ENCODE measurements at places on chromosomes 3 and 15. TPM values are rescaled to one million over a fixed set of nuclear protein-coding genes. Genes with fewer than 3 reads are reported as not detected.
A peak's percentile ranks its signal among the peaks of the same experiment; 100 is the strongest.

- no peak for DNase-seq
Measured at GRCh38 chr15:92460023-92460422, 66.3 kb downstream of the ST8SIA2 start.

GRCh38 chr15:59515190-59515589, 77.2 kb downstream of the FAM81A start:
- DNase-seq: no peak

GRCh38 chr15:99328106-99329072, 77.1 kb downstream of the LRRC28 start:
- no peak for DNase-seq

GRCh38 chr15:72968531-72968922, 83.7 kb upstream of the NEO1 start:
- DNase-seq: peak; percentile 93

DNA sequence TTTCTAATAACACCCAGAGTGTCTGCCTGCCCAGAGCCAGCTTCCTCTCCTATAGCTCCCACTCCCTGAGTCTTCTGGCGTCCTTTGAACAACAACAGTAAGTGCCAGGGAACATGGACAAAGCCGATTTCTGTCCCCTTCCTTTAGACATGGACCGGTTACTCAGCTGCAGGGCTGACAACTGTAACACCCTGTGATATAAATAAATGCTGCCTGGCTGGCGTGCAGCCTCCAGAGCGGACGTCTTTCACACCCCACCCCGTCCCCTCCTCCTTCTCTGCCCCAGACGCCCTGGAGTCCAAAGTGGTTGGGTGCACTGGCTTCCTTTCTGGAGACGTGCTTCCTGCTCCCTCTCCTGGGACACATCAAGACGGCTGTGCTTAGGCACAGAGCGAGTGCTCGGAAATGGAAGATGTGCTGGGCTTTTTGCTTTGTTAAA, 281.9 kb upstream of the LRRFIP2 start:
- peak; percentile 89 for DNase-seq

DNA sequence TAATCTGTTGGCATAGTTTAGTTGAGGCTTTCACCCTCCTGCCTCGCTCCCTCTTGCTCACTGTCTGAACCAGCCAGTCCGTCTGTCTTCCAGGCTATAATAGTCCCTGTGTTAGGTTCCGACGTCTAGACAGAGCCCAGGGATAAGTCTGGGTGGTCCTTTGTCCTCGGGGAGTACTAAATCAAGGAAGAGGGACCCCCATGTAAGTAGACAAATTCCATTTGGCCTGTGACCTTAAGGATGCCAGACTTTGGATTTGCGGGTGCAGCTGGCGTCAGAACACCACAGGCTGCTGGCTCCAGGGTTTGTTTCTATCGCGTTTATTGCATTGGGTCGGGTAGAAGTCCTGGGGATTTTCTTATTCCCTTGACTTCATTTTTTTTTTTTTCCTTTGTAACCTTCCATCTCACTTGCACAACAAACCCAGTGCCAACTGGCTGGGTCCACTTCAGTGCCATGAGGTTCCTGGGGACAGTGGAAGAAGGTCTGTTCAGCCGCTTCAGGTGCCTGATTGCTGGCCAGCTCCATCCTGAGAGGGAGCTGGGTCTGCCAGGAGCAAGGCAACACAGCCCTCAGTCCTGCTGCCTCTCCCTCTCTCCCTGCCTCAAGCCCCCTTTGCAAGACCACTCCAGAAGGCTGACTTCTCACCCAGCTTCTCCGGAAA, 95.4 kb upstream of the KLHL25 start:
- DNase-seq: no peak

GRCh38 chr15:66149871-66150270, 103.7 kb downstream of the MEGF11 start:
- no peak for DNase-seq

DNA sequence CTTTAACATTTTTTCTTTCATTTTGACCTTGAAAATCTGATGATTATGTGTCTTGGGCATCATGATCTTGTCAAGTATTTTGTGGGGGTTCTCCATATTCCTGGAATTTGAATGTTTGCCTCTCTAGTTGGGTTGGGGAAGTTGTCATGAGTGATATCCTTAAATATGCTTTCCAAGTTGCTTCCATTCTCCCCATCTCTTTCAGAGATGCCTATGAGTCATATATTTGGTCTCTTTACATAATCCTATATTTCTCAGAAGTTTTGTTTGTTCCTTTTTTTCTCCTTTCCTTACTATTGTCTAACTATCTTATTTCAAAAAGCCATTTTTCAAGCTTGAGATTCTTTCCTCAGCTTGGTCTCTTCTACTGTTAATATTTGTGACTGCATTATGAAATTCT, 69.0 kb upstream of the CCDC80 start:
- no peak for DNase-seq

GRCh38 chr3:80141557-80141956, 373.8 kb upstream of the ROBO1 start:
- DNase-seq: no peak

The CCDC174 gene
- polyA plus RNA-seq: 18.6 TPM

The CAMKV gene
- 0.81 TPM for polyA plus RNA-seq

The LRRIQ4 gene
- polyA plus RNA-seq: not detected
